ENCODE measurements at places on chromosomes 11 and 22. TPM values are rescaled to one million over a fixed set of nuclear protein-coding genes. Genes with fewer than 3 reads are reported as not detected.
A peak's percentile ranks its signal among the peaks of the same experiment; 100 is the strongest.

The FZD4 gene
- total RNA-seq, result 34.3 TPM

The CCDC73 gene
- 2.7 TPM for total RNA-seq

The GDPD4 gene
- total RNA-seq, result not detected

The LRFN4 gene
- 6.6 TPM for total RNA-seq

The CASP1 gene
- total RNA-seq, result 3.5 TPM

The OR51E1 gene
- 4.4 TPM for total RNA-seq

The PGA5 gene
- total RNA-seq, result not detected

The PDE3B gene
- total RNA-seq, result 23.4 TPM

The TPCN2 gene
- 31.0 TPM for total RNA-seq

The TRIM51 gene
- total RNA-seq, result not detected

The CDC45 gene
- 2.0 TPM for total RNA-seq

The C22orf39 gene
- 85.8 TPM for total RNA-seq

GRCh38 chr22:48052621-48052890 lies 1290.1 kb downstream of the TBC1D22A start:
- no peak overlapping the region for H3K27ac ChIP-seq
- H3K4me3 ChIP-seq, result no peak overlapping the region

- H3K4me1 ChIP-seq, result no peaks in the 10 kb centered on the region
- DNase-seq, result no peak
- H3K27ac ChIP-seq, result peak overlapping the region; percentile 86
- H3K27me3 ChIP-seq, result no peaks in the 10 kb centered on the region
- peak overlapping the region; percentile 67 for H3K4me3 ChIP-seq
Measured at GRCh38 chr11:43681401-43681942, 934 bp downstream of the HSD17B12 start.

GRCh38 chr22:50708474-50708873 lies 29.5 kb upstream of the ACR start:
- no peaks in the 10 kb centered on the region for H3K4me1 ChIP-seq
- H3K27me3 ChIP-seq, result no peaks in the 10 kb centered on the region
- H3K4me3 ChIP-seq, result no peak overlapping the region
- no peak overlapping the region for H3K27ac ChIP-seq
- DNase-seq, result no peak

DNA sequence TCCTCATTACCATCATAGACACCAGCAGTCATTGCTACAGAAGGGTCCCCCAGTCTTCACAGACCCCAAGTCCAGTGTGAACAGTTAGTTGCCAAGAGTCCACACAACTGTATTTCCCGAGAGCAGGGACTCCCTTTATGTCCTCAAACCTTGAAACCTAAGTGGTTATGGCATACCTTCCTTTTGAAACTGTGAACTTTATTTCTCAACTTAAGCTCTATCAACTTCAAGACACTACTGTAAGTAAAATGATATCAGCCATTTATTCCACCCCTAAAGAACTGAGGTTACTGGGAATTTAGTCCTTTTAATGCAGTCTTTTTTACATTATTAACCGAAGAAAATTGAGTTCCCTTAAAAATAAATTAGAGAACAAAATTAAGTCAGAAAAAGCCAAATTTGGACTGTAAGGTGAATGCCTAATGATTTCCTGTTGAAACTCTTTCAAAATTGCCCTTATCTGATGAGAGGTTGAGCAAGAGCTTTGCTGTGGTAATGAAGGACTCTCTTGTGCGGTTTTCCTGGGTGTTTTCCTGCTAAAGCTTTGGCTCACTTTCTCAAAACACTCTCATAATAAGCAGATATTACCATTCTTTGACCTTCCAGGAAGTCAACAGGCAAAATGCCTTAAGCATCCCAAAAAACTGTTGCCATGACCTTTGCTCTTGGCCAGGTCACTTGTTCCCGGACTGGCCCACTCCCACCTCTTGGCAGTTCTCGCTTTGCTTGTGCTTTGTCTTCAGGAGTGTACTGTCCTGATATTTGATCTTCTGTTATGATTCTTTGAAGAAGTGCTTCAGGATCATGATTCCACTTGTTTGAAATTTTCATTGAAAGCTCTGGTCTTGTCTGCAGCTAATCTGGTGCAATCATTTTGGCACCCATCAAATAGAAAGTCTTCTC lies 765.4 kb upstream of the ANO3 start:
- H3K36me3 ChIP-seq, result no peaks in the 10 kb centered on the region
- no peak overlapping the region for H3K27ac ChIP-seq

GRCh38 chr11:69120096-69120875 lies 35.4 kb upstream of the SMIM38 start:
- no peak for DNase-seq
- no peaks in the 10 kb centered on the region for H3K36me3 ChIP-seq
- peaks cover 13% of the 10 kb centered on the region for H3K4me1 ChIP-seq
- no peaks in the 10 kb centered on the region for H3K27me3 ChIP-seq
- no peak overlapping the region for H3K4me3 ChIP-seq

DNA sequence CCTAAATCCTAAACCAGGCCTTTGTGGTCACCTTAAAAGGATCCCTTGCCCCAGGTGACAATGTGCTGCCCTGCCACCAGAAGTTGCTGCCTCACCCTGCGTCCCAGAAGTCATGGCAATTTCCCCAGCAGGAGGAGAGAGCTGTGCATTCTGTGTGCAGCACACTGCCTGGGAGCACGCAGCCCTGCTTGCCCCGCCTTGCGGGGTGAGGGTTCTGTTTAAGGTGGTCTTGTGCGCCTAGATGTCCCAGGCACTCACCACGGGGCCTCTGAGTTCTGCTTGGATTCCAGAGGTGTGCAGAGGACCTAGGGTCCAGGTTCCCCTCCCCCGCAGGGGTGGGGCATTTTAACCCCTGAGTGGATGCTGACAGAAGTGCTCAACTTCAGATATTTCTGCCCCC lies 95.0 kb downstream of the GRAMD1B start:
- H3K27ac ChIP-seq, result no peak overlapping the region
- H3K4me3 ChIP-seq, result no peak overlapping the region
- H3K36me3 ChIP-seq, result no peaks in the 10 kb centered on the region

DNA sequence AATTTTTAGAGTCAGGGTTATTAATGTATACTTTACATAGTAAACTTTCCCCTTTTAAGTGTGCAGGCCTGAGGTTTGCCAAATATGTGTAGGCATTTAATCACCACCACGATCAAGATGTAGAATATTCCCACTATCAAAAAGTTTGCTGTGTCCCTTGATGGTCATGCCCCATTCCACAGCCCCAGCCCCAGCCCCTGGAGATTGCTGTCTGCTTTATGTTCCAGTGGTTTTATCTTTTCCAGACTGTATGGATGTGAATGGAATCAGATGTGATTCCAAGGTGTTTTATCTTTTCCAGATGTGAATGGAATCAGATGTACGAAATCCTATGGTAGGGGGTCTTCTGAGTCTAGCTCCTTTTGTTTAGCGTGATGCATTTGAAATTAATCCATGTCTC lies 93.1 kb upstream of the B3GAT1 start:
- DNase-seq, result no peak
- no peaks in the 10 kb centered on the region for H3K4me1 ChIP-seq
- no peaks in the 10 kb centered on the region for H3K27me3 ChIP-seq
- no peak overlapping the region for H3K4me3 ChIP-seq
- no peak overlapping the region for H3K27ac ChIP-seq

DNA sequence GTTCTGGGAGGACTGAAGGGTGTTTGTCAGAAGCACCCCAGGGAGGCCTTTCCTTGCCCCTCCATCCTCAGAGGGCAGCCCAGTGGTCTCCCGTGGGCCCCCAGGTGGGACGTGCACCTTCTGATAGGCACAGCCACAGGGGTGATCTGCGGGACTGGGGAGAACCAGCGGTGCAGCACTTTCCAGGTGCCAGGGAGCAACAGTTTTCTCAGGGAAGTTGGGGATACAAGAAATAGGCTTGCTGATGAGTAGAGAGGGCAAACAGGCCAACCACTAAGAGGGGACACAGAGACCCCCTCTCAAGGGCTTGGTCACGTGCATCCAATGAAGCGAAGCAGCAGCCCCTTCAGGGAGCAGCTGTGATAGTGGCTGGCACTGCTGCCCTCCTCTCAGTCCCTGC lies 107.1 kb upstream of the BID start:
- no peak overlapping the region for H3K27ac ChIP-seq
- no peaks in the 10 kb centered on the region for H3K27me3 ChIP-seq
- H3K4me1 ChIP-seq, result no peaks in the 10 kb centered on the region
- H3K36me3 ChIP-seq, result no peaks in the 10 kb centered on the region
- DNase-seq, result no peak

DNA sequence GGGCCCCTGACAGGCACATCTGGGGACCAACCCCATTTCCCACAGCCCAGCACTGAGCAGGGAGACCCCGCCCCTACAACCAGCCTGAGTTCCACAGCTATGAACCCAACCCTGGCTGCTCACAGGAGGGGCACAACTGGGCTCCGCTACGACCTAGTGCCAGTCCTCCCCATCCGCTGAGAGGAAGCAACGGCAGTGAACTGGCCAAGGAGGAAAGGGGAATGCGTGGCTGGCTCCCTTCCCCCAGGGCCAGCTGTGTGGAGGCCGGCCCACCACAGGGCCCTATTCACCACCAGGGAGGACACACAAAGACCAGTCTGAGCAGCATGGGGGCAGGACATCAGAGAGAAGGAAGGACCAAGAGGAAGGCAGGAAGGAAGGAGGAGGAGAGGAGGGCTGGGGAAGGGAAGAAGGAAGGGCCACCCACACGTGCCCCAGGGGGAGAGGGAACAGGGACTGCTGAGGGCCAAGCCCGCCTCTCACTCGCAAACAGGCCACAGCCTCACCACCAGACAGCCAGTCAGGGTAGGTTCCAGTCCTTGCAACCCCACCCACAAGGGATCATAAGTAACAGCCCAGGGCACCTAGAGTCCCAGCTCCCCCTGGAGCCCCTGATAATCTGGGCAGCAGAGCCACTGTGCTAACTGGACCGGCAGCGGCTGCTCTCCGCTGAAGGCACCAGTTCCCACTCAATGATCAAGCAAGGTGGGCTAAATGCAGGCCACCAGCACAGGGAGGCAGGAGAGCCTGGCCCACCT lies 8.5 kb upstream of the GAL3ST1 start:
- peaks cover 54% of the 10 kb centered on the region for H3K36me3 ChIP-seq
- no peaks in the 10 kb centered on the region for H3K4me1 ChIP-seq
- no peak for DNase-seq
- H3K27ac ChIP-seq, result no peak overlapping the region
- no peaks in the 10 kb centered on the region for H3K27me3 ChIP-seq
- H3K4me3 ChIP-seq, result no peak overlapping the region

DNA sequence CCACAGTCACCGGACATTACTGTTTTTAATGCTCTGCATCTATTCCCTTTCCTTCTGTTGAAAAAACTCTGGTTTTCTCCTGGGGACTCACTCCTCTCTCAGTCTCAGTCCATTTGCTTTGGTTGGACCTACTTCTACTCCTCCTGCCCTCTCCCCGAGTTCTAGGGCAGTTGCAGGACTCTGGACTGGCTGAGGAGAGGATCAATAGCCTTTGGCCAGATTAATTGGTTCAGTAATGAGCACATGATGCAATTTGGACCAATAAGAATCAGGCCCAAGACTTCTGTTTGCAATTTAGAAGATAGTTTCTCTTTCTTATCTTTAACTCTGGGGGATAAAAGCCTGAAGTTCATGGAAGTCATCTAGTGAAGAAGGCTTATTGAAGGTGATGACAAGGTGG lies 15.3 kb upstream of the TPH1 start:
- H3K4me1 ChIP-seq, result peaks cover 2% of the 10 kb centered on the region
- no peaks in the 10 kb centered on the region for H3K27me3 ChIP-seq
- no peak overlapping the region for H3K4me3 ChIP-seq
- DNase-seq, result no peak

DNA sequence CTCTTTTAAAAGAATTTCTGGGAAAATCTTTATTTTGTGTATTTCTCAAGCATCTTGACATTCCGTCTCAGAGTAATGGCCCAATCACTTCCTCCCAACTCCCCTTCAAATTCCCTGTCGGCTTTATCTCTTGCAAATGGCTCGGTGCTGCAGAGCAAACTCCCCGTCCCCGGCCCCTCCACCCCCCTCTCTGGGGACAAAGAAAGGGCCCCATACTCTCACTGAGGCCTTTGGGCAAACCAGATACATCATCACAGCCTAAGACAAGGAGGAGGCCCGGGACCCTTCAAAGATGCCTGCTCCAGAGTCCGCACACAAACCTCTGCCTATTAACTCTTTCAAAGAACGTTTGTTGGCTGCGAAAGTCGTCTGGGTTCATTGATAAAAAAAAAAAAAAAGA lies 3.9 kb upstream of the SMIM38 start:
- no peak overlapping the region for H3K4me3 ChIP-seq
- no peaks in the 10 kb centered on the region for H3K27me3 ChIP-seq
- H3K36me3 ChIP-seq, result no peaks in the 10 kb centered on the region
- no peak overlapping the region for H3K27ac ChIP-seq
- no peaks in the 10 kb centered on the region for H3K4me1 ChIP-seq

DNA sequence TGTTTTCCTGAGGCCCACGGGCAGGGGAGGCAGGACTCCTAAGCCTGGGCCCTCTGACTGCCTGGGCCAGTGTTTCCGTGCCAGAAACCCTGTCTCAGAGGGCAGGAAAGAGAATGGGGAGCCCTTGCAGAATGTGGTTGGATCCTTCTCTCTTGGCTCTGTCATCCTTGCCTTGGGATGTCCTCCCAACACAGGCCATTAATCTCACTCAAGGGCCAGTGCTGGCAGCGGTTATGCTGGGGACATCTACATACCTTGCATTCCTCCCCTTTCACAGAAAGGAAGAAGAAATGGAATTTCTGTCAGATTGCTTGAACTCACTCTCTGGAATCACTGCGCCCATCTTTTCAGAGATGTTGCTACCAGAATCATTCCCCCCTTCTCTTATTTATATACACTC lies 296.9 kb downstream of the KIRREL3 start:
- H3K27me3 ChIP-seq, result no peaks in the 10 kb centered on the region
- H3K4me3 ChIP-seq, result no peak overlapping the region
- no peak overlapping the region for H3K27ac ChIP-seq
- H3K36me3 ChIP-seq, result no peaks in the 10 kb centered on the region
- no peaks in the 10 kb centered on the region for H3K4me1 ChIP-seq

DNA sequence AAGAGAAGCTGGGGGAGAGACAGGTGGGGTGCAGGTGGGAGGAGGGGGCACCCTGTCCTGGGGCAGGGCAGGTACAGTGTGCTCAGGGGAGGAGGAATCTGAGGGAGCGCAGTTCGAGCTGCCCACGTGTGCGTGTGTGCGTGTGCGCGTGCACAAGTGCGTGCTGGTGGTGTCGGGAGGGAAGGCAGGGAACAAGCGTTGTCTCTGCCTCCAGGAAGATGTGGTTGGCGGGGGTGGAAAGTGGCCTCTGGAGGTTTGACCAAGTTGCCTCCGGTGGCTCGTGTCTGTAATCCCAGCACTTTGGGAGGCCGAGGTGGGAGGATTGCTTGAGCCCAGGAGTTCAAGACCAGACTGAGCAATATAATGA lies 49.9 kb upstream of the THY1 start:
- H3K36me3 ChIP-seq, result no peaks in the 10 kb centered on the region
- H3K4me3 ChIP-seq, result no peak overlapping the region
- no peaks in the 10 kb centered on the region for H3K27me3 ChIP-seq
- H3K27ac ChIP-seq, result no peak overlapping the region

DNA sequence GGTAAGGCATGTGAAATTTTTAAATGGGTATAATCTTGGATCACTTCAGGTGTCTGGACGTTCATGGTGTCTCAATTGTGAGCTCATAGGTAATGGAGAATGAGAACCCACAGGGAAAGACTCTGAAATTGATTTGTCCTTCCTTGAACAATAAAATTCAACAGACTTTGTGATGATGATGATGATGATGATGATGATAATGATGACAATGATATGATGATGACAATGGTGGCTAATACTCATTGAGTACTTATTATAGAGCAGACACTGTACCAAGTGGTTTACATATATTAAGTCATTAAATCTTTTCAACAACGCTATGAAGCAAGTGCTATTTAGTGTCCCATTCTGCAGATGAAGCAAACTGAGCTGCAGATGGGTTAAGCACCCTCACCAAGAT lies 86.6 kb upstream of the BDNF start:
- H3K4me1 ChIP-seq, result no peaks in the 10 kb centered on the region
- DNase-seq, result no peak
- no peak overlapping the region for H3K4me3 ChIP-seq
- no peaks in the 10 kb centered on the region for H3K36me3 ChIP-seq
